ENCODE measurements at places on chromosomes 2 and 18. TPM values are rescaled to one million over a fixed set of nuclear protein-coding genes. Genes with fewer than 3 reads are reported as not detected.

DNA sequence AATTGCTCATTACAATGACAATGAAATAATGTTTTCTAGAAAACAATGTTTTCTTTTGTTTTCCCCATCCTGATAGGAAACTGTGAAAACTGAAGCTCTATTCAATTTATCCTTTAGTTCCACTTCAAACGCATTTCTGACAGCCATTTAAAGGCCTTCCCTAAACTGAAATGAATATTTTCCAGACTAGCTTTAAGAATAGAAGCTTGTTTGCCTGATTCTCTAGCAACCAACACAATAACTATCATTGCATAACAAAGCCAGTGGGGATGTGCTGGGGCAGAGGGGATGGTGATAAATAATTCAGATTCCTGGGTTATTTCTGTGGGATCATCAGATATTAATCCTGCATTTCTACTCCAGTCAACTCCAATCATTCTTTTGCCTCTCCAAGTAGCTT, 427.1 kb downstream of the RND3 start:
- H3K4me1 ChIP-seq = no peaks in the 10 kb centered on the region
- H3K4me3 ChIP-seq = no peak overlapping the region
- H3K27ac ChIP-seq = no peak overlapping the region
- H3K27me3 ChIP-seq = no peaks in the 10 kb centered on the region
- no peak for DNase-seq

GRCh38 chr2:202909394-202910192, 1.9 kb downstream of the WDR12 start:
- peaks cover 1% of the 10 kb centered on the region for H3K36me3 ChIP-seq
- H3K27me3 ChIP-seq = no peaks in the 10 kb centered on the region
- H3K4me3 ChIP-seq = no peak overlapping the region
- no peak for DNase-seq

GRCh38 chr2:143070704-143071103, 58.5 kb upstream of the ARHGAP15 start:
- DNase-seq = no peak
- H3K27ac ChIP-seq = no peak overlapping the region
- H3K4me1 ChIP-seq = peaks cover 3% of the 10 kb centered on the region

- no peak overlapping the region for H3K4me3 ChIP-seq
- no peak overlapping the region for H3K27ac ChIP-seq
- no peaks in the 10 kb centered on the region for H3K36me3 ChIP-seq
- no peak for DNase-seq
These were observed 8.2 kb downstream of the PLCD4 start for GRCh38 chr2:218615868-218616315.

- H3K36me3 ChIP-seq = no peaks in the 10 kb centered on the region
- no peak for DNase-seq
- H3K27me3 ChIP-seq = peaks cover 7% of the 10 kb centered on the region
- no peak overlapping the region for H3K27ac ChIP-seq
- no peak overlapping the region for H3K4me3 ChIP-seq
These were observed 24.7 kb upstream of the KCNG2 start for GRCh38 chr18:79772865-79773696.

GRCh38 chr2:28134262-28134812, 243.8 kb downstream of the BABAM2 start:
- DNase-seq = no peak
- no peak overlapping the region for H3K27ac ChIP-seq
- H3K27me3 ChIP-seq = no peaks in the 10 kb centered on the region
- H3K4me3 ChIP-seq = no peak overlapping the region

The BOD1L2 gene
- not detected for polyA plus RNA-seq

- H3K27me3 ChIP-seq = no peaks in the 10 kb centered on the region
- H3K27ac ChIP-seq = no peak overlapping the region
- no peaks in the 10 kb centered on the region for H3K36me3 ChIP-seq
- DNase-seq = no peak
- no peak overlapping the region for H3K4me3 ChIP-seq
These were observed 172.9 kb upstream of the MYT1L start for GRCh38 chr2:2503864-2504418.

GRCh38 chr2:17626986-17627385, 86.5 kb downstream of the VSNL1 start:
- H3K27ac ChIP-seq = no peak overlapping the region
- no peaks in the 10 kb centered on the region for H3K4me1 ChIP-seq
- no peaks in the 10 kb centered on the region for H3K36me3 ChIP-seq
- DNase-seq = no peak
- H3K4me3 ChIP-seq = no peak overlapping the region
- no peaks in the 10 kb centered on the region for H3K27me3 ChIP-seq

The RAB6C gene
- polyA plus RNA-seq = 0.07 TPM

DNA sequence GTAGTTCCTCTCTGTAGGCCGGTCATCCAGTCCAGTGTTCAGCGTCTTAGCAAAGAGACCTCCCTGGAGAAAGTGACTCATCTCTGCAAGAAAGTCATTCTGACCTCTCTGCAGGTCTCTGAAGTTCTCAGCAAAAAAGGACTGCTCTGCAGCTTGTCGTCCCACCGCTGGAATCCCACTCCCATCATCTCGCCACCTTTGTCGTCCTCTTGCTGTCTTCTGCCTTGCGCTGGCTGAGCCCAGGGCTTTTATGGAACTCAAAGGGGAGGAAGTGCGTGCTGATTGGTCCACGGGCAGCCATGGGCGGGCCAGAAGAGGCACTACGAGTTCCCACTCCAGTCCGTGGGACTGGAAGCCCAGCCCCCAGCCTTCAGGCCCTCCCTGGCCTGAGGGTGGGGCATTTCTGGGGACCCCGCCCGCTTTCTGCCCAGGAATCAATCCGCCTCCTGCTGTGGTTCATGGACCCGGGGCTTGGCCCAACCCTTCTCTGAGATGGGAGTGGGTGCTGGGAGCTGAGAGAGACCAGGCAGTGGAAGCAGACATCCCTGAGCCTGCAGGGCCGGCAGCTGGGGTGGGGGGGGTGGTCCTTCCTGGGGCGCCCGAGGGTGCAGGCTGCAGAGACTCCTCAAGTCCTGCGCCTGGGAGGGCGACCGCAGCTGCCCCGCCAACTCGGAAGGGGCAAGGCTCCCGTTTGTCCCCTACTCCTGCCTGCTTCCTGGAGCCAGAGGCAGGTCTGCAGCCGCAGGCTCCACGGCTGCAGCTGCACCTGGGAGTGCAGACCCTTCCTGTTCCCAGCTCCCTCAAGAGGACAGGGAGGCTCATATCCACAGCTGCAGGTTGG, 660.7 kb upstream of the RAB6C start:
- DNase-seq = no peak
- H3K36me3 ChIP-seq = no peaks in the 10 kb centered on the region
- no peaks in the 10 kb centered on the region for H3K27me3 ChIP-seq
- H3K4me1 ChIP-seq = no peaks in the 10 kb centered on the region
- H3K27ac ChIP-seq = no peak overlapping the region

The ZSWIM2 gene
- polyA plus RNA-seq = not detected

- no peak overlapping the region for H3K27ac ChIP-seq
- no peaks in the 10 kb centered on the region for H3K4me1 ChIP-seq
- no peaks in the 10 kb centered on the region for H3K36me3 ChIP-seq
- DNase-seq = no peak
These were observed 55.7 kb downstream of the NCAPH start for GRCh38 chr2:96391153-96391827.

- H3K36me3 ChIP-seq = no peaks in the 10 kb centered on the region
- H3K27ac ChIP-seq = no peak overlapping the region
- H3K27me3 ChIP-seq = no peaks in the 10 kb centered on the region
- peaks cover 18% of the 10 kb centered on the region for H3K4me1 ChIP-seq
- DNase-seq = no peak
These were observed 92.5 kb upstream of the RBBP8 start for GRCh38 chr18:22840606-22841144.

GRCh38 chr2:45643095-45643494, 8.4 kb upstream of the PRKCE start:
- no peaks in the 10 kb centered on the region for H3K36me3 ChIP-seq
- DNase-seq = no peak
- peak overlapping the region; percentile 54 for H3K27ac ChIP-seq

The DDX1 gene
- 13.2 TPM for polyA plus RNA-seq

GRCh38 chr2:71303849-71304248, 27.7 kb upstream of the ZNF638 start:
- no peaks in the 10 kb centered on the region for H3K27me3 ChIP-seq
- H3K27ac ChIP-seq = no peak overlapping the region
- H3K4me3 ChIP-seq = no peak overlapping the region
- DNase-seq = no peak

The CNOT11 gene
- polyA plus RNA-seq = 37.6 TPM

DNA sequence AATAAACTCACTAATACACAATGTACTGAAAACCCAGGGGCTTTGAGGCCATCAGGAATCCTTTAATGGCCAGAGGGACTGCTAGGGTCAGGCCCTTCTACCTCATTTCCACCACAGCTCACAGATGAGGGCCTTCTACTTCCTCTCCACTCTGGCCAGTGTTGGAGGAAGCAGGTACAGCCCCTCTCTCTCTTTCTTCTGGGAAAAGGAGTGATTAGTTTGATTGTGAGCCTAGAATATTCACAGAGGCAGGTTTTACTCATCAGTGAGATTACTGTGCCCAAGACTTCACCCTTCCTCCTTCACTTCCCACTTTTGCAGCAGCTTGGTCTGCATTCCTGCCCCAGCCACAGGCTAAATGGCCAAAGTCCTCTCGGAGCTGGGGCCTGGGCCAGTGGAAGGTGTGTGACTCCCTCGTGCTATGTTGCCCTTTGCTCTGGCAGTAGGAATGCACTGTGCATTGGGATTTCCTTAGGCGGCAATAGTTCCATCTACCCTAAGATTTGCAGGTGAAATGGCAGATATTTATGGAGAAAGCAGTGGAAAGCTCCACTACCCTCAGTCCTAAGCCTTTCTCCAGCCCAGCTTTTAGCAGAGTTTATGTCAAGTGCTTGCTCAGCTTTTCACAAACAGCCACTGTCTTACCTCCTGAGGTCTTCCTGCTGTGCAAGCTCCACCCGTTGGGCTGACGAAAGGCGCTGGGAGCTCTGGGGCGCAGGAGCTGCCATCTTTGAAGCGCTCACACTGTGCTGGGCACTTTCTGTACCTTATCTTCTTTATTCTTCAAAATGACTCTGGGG, 36.2 kb upstream of the YES1 start:
- H3K27ac ChIP-seq = no peak overlapping the region
- H3K27me3 ChIP-seq = no peaks in the 10 kb centered on the region
- no peak overlapping the region for H3K4me3 ChIP-seq

The CDH2 gene
- polyA plus RNA-seq = not detected

All from B cell (primary cell).